CD4-positive, alpha-beta T cell treated with Interleukin-15 for 4 hours (primary cell): ENCODE measurements at places on chromosomes 2 and 18.

DNA sequence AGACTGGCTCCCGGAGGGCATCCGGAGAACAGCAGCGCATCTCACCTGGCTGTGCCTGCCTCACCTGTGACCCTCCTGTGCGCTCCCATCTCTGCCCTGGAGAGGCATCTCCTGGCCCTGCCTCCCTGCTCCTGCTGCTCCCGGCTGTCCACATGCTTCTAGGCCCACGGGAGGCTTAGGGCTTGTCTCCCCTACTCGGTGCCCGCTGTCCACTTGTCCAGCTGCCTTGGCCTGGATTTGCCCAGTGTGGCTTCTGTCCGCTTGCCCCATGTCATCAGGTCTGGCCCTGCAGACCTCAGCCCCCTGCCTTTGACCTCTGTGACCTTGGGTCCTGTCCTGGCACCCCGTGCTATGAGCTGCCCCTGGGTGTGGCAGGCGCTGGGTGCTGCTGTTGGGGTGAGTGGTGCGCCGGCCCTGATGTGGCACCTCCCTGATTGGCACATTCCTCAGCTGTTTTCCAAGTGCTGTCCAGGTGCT, 4.5 kb downstream of the BOK start:
- no peak for DNase-seq

DNA sequence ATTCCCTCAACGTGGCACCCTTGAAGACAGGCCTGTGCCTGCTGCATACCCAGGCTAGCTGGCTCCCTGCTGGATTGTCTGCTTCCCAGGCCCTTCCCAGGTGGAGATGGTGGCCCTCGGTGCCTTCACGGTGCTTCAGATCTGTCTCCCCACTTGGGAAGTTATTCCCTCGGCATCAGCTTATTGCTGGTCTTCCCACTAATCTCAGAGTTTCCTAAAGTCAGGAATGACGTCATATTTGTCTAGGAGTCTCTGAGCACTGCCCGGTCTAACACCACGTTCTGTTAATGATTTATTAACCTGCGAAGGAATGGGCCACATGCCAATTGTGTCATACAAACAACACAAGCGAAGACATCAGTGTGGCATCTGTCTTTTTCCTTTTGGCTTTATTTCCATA, 269.8 kb upstream of the ID2 start:
- DNase-seq = no peak

DNA sequence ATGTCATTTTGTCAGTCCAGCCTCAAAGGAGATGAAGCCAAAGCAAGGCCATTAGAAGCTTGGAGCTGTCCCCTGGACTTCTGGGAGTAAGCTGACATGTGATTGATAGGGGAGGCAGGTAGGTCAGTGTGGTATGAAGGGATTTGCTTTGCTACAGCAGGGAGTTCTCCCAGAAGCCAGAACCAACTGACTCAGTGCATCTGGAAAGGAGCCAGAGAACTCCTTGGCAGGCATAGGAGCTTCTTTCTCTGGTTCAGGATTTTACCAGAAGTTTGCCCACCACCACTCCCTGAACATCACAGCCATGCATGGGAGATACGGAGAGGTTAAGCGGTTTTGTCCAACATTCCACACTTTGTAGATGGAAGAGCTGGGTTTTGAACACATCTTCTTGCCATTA, 24.5 kb upstream of the KCNE4 start:
- no peak for DNase-seq

DNA sequence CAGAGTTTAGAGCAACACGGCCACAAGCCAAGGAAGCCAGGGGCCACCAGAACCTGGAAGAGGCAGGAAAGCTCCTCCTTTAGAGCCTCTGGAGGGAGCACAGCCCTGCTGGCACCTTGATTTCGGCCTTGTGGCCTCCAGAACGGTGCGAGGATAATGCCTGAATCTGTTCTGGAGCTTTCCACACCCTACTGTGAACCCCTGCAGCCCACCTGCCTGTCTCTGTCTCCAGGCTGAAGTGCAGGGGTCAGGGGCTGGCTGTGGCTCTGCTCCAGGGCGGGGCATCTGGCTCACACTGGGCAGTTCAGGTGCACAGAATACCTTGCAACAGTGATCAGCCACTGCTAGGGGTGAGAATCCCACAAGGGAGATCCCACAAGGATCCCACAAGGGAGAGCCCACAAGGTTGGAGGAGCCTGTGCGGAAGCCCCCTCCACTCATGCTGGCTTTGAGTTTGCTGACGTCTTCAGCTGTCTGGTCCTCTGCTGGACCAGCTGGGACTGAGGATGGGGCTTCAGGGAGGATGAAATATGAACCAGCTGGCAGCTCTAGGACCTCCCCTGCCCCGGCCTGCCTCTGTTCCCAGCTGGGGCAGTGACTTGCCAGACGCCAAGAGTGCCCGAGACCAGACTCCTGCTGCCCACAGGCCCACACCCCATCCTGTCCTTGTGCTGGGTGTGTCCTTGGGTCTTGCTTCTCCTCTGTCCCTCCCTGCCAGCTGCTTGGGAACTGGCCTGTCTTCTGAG, 56.4 kb upstream of the OTOS start:
- DNase-seq = no peak
